Amygdala (tissue), 56 donors: ENCODE measurements at places on chromosomes 2 and 18.

DNA sequence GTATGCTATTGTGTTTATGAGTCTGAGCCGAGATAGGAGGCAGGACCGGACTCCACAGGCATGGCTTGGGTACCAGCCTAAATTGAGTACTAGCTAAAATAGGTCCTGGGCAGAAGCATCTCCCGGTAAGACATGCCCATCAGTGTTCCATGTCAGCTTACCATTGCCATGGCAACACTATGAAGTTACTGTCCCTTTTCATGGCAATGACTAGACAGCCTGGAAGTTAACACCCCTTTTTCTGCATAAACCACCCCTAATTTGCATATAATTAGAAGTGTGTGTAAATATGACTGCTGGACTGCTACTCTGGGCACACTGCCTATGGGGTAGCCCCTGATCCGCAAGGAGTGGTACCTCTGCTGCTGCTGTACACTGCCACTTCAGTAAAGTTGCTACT is 1005.1 kb upstream of the FAM98A start:
- DNase-seq = no peak

- no peak for DNase-seq
These were observed 29.1 kb downstream of the SMYD1 start for GRCh38 chr2:88096708-88097107.

- no peak for DNase-seq
These were observed 57.1 kb downstream of the TRIB2 start for GRCh38 chr2:12773586-12774394.

- no peak for DNase-seq
These were observed 158.3 kb downstream of the CERS6 start for GRCh38 chr2:168614172-168615018.

- no peak for DNase-seq
These were observed 242.3 kb upstream of the NOL4 start for GRCh38 chr18:34467058-34467457.
